Foreskin keratinocyte (primary cell): ENCODE measurements at places on chromosomes 12 and 14. TPM values are rescaled to one million over a fixed set of nuclear protein-coding genes. Genes with fewer than 3 reads are reported as not detected.

KRT6C gene
- 4.5 and 7.6 TPM in 2 replicates for total RNA-seq

DNA sequence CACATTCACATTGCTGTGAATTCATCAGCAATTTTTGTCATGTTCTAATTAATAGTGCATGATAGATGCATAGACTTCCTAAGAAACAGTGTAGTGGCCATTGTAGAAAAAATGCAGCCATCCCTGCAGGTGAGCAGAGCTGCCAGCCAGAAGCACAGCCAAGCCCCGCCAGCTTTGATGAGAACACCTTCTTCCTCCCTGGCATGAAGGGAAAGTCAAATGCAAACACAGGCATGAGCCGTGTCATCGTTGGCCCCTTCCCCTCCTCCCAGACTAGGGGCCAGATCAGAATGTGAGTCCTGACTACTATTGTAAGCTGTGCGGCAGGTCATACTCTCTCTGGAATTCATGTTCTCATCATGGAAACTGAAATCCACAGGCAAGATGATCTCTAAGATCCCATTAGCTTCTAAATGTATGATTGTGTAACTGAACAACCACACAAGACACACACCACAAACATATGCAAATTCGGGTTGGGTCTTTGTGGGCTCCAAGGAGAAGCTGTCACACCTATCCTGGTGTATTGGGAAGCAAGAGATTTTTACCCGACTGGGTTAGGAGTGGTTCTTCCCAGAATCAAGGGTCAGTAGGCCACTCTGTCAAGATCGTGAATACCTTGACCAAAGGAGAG, 2.8 kb upstream of the AQP2 start:
- no peak for DNase-seq

DNA sequence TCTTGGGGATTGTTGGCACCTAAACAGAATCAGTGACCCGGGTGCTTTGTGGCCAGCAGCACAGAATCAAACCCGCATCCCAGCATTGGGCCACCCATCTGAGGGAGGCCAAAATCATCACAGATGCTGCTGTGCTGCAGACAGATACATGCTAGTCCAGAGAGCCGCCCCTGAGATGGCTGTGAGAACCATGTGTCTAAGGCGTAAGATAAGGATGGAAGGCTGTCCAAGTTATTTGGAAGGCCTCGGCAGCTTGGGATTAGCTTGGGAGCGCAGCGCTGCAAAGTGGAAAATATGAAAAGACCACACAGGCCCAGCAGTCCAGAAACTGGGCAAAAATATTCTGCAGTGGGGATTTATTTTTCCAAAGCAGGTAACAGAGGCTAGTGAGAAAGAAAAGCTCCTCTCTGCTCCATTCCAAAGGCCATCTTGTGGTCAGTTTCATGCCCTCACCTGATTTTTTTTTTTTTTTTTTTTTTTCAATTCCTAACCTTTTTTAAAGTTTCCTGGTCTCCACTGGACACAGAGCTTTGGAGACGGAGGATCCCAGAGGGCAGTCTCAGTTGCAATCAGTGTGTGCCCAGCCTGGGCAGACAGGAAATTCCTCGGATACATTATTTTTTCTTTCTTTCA, 178.9 kb upstream of the BCL2L14 start:
- no peak for DNase-seq

DNA sequence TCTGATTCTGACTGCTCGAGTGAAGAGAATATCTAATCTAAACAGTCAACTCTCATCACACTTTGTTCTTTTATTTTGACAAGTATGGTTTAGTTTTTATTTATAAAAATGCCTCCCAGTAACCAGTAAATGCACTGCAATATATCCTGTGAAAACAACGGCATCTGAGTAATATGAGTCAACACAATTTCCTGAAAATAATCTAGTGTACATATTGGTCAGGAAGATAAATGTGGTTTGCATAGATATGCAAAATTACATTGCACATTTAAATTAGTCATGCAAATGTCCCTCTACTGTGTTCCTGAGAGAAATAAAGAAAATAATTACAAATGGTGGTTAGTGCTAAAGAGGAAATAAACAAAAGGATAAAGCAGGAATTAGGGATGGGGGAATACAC, 1190.7 kb upstream of the SEL1L start:
- no peak for DNase-seq

GRCh38 chr14:35140718-35141581, 18.6 kb downstream of the PRORP start:
- DNase-seq = no peak
